Muscle of leg (tissue), 16 donors: ENCODE measurements at places on chromosomes 3 and 15.

- no peak for DNase-seq
Measured at GRCh38 chr15:87712211-87712610, 544.3 kb downstream of the NTRK3 start.

DNA sequence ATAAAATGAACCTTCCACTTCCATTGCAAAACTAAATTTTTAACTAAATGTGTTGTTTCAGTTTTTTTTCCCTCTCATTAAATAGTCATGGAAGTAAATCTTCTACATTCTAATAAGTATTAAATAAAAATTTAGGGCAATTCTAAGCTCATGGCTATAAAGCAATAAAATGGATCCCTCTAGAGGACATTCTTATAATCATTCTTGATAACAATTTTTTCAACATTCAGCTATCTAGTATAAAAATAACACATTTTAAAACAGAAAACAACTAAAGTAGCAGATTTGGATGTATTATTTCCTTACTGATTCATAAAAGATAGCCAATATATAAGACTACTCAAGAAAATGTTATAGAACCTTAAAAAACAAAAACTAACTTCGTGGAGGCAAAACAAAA, 393.1 kb downstream of the PLOD2 start:
- no peak for DNase-seq

DNA sequence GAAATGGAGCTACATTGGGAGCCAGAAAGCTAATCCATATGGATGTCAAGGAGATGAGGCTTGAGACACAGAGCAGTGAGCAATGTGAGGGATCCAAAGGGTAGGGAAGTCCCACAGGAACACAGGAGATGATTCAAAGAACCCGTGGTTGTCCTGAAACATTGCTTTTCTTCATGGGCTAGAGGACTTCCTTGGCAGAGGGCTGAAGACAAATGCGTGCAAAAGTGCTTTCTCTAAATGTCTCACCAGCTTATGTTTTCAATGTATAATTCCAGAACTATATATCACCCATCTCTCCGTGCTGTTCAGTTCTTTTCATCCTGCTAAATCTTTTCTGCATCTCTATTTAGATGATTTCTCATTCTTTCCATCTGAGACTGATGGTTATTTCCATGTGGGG, 46.0 kb upstream of the GOLGA8A start:
- DNase-seq, result no peak

DNA sequence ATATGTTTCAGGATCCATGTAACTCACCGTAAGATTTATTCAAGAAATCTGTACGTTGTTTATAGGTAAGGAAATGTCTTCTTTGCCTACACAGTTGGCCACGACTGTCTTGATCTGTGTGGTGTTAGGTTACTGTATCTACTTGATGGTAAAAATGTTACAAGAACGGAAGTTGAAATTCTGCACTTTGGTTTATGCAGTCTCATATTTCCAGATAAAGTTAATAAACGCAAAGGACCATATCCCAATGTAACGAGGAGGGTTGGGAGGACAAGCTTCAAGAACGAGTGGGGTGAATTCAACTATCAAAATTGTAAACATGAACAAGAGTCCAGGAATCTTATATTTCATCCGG, 1.0 kb downstream of the USF3 start:
- no peak for DNase-seq

DNA sequence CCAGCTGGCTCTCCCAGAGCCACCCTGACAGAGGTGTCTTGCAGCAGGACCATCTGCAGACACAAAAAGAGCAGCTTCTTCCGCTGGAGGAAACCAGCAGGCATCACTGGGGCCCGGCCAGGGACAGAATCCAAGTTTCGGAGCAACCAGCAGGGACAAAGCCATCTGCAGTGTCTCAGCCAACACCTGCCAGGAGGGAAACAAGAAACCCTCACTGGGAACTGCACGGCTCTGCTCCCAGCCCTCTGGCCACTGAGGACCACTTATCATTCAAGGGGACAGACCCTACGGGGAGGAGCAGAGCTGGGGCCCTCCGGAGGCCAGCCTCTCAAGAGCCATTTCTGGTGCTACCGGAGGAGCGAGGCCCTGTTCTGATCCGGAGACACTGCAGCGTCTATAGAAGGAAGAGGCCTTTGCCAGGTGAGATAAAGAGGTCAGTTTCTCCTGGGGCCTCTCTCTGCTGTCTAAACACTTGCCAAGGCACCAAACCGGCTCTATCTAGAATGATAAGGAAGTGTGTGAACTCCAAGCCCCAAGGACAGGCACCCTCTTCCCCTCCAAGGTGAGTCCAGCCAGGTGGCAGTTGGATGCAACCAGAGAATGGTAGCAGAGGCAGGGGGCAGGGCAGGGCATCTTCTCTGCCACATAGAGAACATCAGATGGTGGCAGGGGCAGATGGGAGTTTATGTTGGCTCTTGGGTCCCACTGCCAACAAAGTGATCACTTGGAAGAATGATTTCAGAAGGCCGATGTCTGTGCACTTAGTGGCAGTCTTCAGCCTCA, 89.0 kb downstream of the CHSY1 start:
- DNase-seq, result peak; percentile 85

- DNase-seq, result peak; percentile 91
Measured at GRCh38 chr15:55846116-55846707, 103.3 kb upstream of the PRTG start.

DNA sequence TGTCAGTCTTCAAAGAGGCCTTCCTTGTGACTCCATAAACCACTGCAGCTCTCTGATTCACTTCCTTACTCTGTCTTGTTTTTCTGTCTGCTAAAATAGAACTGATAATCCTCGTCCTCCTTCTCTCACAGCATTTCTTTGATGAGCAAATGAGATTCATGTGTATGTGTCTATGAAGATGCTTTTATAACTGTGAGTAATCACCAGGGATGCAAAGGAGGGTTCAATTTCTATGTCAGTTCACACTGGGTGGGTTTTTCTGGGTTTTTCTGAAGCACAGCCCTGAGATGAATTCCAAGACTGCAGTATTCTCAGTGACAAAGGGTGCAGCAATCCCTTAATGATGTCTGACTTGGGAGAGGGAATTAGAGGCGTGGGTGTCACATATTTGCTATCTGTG, 746.6 kb upstream of the CFAP20DC start:
- no peak for DNase-seq

DNA sequence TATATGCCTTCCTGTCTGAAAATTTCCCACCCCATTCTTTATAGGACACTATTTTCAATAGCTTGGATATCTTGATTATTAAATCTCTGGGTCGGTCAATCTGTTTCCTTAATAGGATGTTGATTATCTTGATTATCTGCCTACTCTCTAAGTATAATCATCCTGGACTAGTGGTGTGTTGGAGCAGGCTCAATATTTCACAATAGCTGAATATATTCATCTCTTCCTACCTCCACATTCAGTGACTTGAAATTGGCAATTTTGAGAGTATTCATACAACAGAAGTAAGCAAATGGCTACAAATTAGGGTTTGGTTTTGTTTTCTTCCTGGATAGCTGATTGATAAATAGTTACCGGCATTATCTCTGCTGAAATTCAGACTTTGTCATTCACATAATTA, 1162.6 kb downstream of the ROBO1 start:
- DNase-seq, result no peak

DNA sequence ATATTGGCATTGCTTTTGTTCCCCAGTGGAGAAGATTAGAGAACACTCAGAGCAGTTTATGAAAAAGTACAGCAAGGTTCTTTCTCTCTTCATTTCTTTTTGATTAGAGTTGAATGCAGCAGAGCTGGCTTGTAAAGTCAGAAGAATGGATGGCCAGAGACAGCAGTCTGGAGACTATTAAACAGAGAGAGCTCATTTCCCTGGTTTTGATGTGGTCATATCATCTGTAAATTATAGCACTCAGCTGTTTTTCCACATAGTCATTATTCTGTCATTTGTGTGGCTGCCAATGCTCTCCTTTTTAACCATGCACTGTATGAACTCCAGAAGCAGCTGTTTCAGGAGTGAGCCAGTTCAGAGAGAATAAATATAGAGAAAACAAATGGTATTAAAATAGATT, 177.4 kb upstream of the CRBN start:
- peak; percentile 97 for DNase-seq

GRCh38 chr3:34106879-34107278, 308.4 kb downstream of the PDCD6IP start:
- DNase-seq, result peak; percentile 5

DNA sequence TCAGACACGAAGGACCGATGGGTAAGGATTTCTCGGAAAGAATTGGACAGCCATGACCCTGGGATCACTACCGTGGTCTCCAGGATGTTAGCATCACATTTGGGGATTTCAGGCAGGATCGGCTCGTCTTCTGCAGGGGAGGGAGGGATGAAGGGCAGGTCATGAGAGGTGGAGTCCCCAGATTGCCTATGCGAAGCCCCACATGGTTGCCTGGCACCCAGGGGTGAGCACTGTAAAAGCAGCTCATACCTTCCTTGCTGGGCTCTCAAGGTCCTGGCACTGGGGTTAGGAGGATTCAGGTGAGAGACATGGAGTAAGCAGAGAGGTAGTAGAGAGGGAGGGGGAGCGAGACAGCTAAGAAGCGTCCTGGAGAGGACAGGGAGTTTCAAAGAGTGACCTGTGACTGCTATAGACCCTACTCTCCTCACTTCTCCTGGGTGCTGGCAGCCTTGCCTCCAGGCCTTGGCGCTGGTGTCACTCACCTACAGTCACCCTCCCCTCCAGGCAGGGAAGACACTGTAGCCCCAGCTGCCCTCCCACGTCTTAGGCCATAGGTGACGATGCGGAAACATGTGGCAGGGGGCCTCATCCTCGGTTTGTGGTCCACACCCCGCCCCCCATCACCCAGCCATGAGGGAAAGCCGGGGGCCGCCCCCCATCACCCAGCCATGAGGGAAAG, 15.0 kb upstream of the EHD4 start:
- no peak for DNase-seq

DNA sequence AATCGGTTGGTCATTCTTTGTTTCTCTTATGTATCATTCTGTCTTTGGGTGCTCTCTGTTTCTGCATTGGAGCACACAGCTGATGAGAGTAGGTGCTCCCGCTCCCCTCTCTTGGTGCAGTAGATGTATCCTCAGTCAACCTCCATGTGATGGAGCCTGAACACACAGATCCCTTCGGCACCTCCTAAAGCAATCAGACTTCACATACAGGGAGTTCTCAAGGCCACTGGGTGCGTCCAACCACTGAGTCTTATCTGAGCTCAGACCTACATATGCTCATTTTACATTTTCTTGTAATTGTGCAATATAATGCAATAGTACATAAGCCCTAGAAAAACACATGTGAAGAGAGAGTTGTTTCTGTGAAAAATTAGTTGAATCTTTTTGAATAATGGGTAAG, 198.1 kb upstream of the ATP10A start:
- DNase-seq, result no peak

GRCh38 chr3:160879859-160880258, 123.8 kb downstream of the PPM1L start:
- DNase-seq, result no peak

DNA sequence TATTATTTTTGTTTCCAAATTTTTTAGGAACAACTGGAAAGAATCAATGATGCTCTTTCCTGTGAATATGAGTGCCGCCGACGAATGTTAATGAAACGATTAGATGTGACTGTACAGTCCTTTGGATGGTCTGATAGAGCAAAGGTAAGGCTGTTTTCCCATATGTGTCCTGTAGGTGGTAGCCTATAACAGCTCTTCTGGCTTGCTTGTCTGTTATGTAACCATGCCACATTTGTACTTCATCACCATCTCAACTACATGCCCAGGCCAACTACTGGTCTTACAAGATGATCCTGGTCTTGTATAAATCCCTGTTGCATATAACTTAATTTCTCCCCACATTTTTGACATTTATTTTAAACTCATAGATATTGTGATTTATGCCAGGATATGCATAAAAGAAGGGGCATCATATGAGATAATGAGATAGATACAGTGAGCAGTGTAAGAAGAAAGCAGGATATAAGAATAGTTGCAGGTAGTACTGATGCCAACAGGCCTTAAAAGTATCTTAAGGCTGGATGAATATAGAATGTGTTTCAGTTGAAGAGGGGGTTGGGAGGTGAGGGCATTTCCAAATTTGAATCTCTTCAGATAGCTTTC, 20.3 kb downstream of the FAM98B start:
- DNase-seq, result peak; percentile 62

- DNase-seq, result no peak
Measured at GRCh38 chr3:108453565-108453964, 56.8 kb downstream of the MYH15 start.

DNA sequence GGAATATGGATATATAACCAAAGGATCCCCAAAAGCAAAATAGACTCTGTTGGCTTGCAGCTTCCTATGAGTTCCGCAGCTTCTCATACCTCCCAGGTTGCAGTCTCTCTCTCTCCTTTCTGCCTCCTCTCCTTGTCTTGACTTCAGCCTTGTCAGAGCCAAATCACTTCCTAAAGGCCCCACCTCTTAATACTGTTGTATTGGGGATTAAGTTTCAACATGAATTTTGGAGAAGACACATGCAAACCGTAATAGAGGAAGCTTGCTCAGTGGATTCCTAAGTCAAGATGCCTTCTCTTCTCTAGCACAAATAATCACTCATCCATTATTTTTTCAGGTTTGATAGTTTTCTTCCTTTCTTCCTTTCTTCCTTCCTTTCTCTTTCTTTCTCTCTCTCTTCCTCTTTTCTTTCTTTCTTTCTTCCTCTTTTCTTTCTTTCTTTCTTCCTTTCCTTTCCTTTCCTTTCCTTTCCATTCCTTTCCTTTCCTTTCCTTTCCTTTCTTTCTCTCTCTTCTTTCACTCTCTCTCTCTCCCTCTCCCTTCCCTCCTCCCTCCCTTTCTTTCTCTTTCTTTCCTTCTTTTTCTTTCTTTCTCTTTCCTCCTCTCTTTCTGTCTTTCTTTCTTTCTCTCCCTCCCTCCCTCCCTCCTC, 411.3 kb upstream of the TPM1 start:
- no peak for DNase-seq

DNA sequence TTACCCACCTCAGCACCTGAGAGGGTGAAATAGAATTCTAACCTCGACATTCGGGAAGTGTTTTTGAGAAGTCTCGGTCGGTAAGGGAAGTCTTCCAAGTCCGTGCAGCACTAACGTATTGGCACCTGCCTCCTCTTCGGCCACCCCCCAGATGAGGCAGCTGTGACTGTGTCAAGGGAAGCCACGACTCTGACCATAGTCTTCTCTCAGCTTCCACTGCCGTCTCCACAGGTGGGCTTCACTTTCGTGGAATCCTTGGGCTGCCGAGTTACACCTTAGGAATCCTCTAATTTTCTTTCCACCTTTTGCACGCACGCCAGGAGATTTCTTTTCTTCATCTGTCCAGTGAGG, 775 bp downstream of the CCNDBP1 start:
- no peak for DNase-seq
